CD4-positive, alpha-beta T cell treated with Interleukin-21 for 1 hour (primary cell): ENCODE measurements at places on chromosomes 4 and X.

- DNase-seq = no peak
These were observed 54.4 kb downstream of the MCUB start for GRCh38 chr4:109614466-109614865.

- no peak for DNase-seq
These were observed 8.9 kb upstream of the TRIML1 start for GRCh38 chr4:188130355-188130754.

DNA sequence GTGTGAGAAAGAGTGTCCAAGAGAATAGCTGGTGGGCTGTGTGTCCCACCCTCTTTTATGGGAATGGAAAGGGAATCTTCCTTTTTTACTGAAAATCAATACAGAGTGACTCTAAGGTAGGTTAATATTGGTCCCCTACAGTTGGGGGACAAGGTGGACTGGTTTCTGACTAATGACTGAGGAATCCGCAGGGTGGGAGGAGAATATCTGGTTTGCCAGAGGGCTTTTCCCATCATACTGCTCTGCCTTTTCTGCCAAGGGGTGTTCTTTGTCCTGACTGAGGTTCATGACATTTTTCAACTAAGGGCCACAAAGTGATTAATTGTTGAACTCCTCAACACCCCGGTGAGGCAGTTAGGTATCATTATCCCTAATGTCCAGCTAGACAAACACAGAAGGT is 261.6 kb downstream of the SPATA18 start:
- DNase-seq = no peak

DNA sequence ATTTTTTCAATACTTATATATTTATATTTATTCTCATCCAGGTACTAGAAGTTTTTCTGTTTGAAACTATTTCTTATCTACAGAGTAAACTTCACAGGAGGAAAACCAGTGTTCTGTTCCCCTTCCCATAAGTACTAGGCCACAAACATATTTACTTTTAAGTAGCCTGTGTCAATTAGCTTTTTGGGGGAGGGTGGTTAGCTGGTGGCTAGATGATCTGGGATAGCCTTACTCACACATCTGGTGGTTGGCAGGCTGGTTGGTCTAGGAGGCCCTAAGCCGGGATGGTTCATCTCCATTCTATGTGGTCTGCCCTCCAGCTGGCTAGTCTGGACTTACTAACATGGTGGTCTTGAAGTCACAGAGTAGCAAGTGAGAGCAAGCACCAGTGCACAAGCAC is 6.2 kb downstream of the JADE3 start:
- no peak for DNase-seq

GRCh38 chrX:8879750-8880149 is 78.6 kb upstream of the FAM9A start:
- DNase-seq = peak; percentile 15

DNA sequence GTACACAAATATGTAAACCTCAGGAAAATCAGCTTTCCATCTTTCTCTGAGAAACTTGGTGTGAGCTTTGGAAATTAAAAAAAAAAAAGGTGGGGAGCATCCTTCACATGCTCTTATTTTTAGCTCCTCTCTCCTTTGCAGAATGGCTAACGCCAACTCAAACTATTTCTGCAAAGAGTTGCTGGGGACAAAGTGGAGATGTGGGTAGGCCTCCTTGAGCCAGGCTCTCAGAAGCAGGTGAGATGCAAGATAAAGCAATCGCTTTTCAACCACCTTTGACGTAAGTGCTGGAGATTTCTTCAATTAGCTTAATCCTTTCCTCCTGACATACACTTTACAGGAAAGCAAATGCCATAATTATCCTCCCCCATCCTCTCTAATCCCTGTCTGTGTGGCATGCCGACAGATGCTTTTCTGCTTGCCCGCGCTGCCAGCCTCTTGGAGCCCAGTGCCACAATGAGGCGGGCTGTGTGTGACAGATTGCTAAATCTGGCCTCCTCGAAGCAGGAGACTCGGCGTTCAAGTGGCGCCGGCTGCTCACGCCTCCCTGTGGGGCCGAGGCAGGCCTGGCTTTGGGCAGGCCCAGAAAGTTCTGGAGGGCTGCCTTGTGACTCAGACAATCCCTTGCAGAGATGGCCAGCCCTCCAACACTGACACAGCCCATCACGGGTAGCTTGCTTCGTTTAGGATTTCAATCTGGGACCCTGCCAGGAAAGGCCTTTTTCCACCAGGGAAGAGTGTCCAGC is 64.9 kb upstream of the SOD3 start:
- DNase-seq = no peak

DNA sequence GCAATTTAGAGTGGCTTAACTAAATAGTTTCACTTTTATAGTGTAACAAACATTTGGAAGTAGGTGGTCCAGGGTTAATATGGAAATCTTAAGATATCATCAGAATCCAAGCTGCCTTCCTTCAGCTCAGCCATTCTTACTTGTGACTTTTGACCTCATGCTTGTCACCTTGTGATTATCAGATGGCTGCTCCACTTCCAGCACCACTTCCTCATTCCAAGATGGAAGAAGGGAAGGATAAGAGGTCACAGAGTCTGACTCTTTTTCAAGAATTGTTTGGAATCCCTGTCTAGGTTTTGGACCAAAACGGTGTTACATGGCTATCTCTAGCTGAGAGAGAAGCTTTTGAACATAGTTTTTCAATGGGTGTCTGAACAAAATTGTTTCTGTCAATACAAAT is 39.9 kb downstream of the MTTP start:
- DNase-seq = no peak

GRCh38 chr4:55938481-55938880 is 10.3 kb upstream of the CEP135 start:
- DNase-seq = no peak

DNA sequence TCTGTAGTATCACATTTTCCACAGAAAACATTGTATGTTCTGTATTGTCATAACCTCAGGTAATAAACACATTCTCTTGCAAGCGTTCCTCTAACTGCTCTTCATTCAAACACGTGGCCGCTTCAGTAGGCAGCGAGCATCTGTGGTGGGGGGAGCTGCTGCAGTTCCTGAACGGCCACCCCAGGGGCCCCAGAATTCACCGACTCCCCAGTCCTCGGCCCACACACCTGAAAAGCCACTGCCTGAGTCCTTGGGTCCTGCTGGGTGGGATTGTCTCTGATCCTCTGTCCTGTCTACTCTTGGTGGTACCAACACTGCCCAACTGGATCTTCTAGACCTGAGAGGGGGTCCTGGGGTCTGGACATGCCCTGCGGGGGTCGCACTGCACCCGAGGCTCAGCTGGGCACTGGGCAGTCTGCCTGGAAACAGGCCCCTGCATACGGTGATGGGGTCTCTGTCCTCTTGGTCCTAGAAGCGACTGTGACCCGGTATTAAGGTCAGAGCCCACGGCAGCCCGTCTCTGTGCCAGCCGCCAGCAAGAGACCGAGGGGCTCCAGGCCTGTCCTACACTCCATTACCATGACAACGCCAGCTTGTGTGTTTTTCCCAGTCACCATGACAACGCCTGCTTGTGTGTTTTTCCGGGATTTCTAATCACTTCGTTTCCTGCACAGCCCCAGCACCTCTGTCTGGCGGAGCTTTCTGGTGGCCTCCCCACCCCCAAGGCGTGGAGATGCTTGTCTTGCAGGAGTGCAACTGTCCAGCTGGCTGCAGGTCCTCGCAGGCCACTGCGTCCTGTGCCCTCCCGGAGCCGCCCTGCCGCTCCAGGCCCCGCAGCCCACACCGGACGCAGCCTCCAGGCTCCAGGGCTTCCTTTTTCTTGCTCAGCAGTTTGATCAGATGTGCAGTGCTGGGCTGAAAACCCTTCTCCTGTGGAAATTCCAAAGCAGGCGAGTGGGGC is 16.0 kb downstream of the CTBP1 start:
- DNase-seq = no peak

DNA sequence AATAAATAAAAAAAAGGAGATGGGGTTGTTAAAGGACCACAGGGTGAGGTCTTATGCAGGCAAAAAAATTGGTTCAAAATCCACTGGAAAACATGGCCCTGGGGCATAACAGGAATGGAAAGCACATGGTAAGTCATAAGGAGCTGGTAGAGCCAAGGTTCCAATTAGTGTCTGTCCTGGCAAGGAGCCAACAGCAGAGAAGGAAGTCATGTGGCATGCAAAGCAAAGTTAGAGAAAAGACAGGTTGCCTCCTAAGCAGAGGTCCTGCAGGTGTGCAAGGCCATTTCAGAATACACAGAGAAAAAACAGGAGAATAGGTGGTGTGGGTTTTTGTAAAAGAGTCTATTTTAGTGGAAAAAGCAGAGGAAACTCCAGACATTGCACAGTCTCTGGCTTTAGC is 1881.7 kb downstream of the ARAP2 start:
- DNase-seq = no peak
